ENCODE measurements at places on chromosomes 5 and 9. TPM values are rescaled to one million over a fixed set of nuclear protein-coding genes. Genes with fewer than 3 reads are reported as not detected.

ADRA1B gene
- 19.1 TPM for total RNA-seq

TAF11L5 gene
- not detected for total RNA-seq

PCDHB8 gene
- total RNA-seq, result 0.39 TPM

ZNF366 gene
- not detected for total RNA-seq

GARIN3 gene
- total RNA-seq, result not detected

NTMT1 gene
- total RNA-seq, result 71.6 TPM
